ENCODE measurements at places on chromosomes 5 and 9. TPM values are rescaled to one million over a fixed set of nuclear protein-coding genes. Genes with fewer than 3 reads are reported as not detected.

Gene MTRR
- polyA plus RNA-seq, result 54.0 TPM

Gene RNF130
- polyA plus RNA-seq, result 72.3 TPM

DNA sequence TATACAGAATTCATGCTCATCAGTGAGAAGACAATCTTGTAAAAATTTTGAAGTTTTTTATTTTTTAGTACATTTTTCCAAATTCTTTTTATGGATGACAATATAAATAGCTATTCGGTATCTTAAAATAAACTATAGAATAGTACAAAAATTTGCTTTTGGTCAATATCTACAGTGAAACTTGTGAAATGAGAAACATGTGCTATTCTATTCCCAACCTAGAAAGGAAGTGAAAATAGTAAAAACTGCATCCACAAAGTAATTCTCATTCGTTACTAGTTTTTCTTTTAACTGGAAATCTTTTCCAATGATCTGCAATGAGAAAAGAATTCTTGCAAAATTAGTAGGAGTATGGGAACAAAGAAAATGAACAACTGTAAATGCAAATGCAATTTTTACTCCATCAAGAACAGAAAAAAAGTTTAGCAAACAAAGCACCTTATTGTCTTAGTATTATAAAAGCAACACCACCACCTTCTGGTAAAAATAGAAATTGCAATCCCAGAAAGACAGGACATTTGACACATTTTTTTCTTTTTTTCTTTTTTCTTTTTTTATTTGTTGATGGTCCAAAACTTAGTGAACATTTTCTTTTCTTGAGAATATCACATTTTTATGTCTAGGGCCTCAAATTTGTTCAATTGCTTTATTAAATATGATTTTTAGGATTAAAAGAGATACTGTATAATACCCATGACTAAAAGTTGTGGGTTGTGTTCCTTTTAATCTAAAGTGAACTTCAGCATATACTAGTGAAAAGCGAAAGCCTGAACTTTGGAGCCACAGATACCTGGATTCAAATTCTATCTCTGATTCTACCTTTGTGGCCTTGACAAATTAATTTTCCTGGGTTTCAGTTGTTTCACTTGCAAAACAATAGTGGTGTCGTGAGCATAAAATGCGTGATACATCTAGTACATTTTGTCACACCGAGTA, 72.3 kb downstream of the SLCO4C1 start:
- DNase-seq, result peak; percentile 27

- no peak for DNase-seq
These were observed 16.0 kb upstream of the COL15A1 start for GRCh38 chr9:98927724-98928123.

GRCh38 chr9:135514342-135515082, 6.7 kb upstream of the LCN1 start:
- no peak for DNase-seq

Gene AHRR
- 2.1 TPM for polyA plus RNA-seq

DNA sequence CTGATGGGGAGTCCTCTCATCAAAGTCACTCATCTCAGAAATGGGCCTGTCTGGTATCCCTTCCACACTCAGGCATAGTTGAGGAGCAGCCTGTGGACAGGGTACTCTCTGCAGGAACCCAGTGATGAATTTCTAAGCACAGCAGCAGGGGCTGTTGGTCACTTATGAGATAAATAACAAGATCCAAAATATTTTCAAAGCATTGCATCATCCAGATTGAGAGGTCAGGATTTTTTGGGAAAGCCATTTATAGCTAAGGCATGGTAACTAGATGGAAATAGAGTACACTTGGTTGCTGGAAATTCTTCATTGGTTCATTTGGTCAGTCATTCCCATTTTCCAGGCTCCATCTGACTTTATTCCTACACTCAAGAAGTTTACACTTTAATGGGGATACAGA, 246.8 kb upstream of the RAI14 start:
- no peak for DNase-seq

GRCh38 chr9:123416176-123416575, 60.2 kb downstream of the CRB2 start:
- DNase-seq, result no peak

Measured in right renal cortex interstitium (tissue), 3 donors.